ENCODE measurements at places on chromosomes 4 and X.

- no peak for DNase-seq
These were observed 260.1 kb upstream of the EDNRA start for GRCh38 chr4:147220833-147221232.

DNA sequence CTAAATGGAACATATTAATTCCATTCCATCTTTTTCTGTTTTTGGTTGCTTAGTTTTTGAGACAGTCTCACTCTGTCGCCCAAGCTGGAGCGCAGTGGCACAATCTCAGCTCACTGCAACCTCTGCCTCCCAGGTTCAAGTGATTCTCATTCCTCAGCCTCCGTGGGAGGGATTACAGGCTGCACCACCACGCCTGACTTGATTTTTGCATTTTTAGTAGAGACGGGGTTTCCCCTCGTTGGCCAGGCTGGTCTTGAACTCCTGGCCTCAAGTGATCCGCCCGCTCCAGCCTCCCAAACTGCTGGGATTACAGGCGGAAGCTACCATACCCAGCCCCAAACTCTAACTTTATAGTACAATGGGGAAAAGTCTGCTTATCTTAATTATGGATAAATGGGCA is 11.2 kb downstream of the HNRNPD start:
- no peak for DNase-seq

DNA sequence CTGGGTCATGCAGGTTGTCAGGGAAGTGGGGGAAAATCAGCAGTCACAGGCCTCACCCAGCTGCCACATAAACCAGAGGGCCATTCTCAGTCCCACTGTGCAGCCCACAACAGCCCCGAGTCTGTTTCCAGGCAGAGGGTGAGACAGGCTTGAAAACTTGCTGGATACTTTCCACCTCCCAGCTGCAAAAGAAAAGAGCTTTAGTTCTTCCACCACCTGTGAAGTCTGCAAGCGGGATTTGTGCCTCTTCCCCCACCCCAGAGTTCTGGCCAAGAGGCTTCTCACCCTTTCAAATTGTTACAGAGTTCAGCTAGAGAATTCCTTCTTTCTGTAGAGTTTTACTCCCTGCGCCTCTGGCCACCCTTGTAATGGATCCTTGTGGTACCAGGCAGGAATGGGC is 115.5 kb upstream of the ZDHHC15 start:
- DNase-seq, result no peak

DNA sequence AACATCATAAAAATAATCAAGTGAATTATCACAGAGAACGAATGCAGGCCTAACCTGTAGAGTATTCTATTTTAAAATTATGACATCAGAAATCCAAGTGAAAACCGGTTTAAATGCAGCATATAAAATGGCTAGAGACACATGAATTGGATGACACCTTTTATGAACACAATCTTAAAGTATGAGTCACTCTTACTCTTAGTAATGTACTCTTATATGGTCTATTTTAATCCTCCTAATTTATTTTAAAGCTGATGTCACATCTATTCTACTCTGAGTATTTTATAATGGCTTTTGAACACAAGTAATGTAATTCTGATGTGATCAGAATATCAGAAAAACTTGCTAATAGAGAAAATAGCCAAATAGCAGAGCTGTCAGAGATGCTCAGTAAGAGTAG is 161.4 kb upstream of the RADX start:
- no peak for DNase-seq

- DNase-seq, result no peak
These were observed 74.9 kb downstream of the NSG1 start for GRCh38 chr4:4461850-4462249.

DNA sequence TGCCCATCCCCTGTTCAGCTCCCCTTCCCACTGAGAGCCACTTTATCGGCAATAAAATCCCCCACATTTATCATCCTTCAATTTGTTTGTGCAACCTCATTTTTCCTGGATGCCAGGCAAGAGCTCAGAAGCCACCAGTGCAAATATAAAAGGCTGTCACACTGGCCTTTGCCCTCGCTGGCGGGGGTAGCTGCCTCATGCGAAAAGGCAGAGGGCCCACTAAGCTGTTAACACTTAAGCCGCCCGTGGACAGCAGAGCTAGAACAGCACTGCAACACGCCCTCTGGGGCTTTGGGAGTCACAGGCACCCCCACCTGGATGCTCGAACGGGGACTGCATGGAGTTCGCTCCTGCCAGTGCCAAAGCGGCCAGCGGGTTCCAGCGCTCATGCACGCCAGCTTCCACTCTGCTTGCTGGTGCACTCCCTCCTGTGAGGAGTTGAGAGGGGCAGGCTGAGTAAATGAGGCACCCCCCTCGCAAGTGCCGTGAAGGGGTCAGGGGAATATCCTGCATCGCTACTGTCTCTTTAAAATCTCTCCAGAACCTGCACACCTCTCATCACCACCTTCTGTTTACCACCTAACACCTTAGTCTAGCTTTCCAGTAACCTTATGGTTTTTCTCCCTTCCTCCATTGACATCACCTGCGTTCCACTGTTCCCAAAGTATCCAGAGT is 99.5 kb downstream of the SORBS2 start:
- no peak for DNase-seq

- DNase-seq, result no peak
These were observed 42.1 kb upstream of the PDGFC start for GRCh38 chr4:157013656-157014055.

GRCh38 chr4:116877069-116877468 is 208.3 kb downstream of the TRAM1L1 start:
- DNase-seq, result no peak

DNA sequence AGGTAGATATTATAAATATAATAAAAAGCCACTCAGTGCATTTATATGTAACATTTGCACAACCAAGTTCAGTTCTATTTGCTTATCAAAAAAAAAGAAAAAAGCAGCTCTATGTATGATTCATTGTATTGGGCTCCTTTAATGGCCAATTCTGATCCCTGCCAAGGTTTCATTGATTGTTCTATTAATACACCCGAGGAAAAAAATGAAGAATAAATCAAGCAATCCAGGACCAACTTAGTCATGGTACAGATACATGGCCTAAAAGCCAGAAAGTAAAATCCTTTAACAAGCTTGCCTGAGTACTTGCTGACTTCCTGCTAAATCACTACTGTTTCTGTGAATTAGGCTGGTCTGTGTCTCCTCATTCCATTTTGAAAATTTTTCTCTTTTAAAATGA is 77.6 kb upstream of the PCDH7 start:
- no peak for DNase-seq

DNA sequence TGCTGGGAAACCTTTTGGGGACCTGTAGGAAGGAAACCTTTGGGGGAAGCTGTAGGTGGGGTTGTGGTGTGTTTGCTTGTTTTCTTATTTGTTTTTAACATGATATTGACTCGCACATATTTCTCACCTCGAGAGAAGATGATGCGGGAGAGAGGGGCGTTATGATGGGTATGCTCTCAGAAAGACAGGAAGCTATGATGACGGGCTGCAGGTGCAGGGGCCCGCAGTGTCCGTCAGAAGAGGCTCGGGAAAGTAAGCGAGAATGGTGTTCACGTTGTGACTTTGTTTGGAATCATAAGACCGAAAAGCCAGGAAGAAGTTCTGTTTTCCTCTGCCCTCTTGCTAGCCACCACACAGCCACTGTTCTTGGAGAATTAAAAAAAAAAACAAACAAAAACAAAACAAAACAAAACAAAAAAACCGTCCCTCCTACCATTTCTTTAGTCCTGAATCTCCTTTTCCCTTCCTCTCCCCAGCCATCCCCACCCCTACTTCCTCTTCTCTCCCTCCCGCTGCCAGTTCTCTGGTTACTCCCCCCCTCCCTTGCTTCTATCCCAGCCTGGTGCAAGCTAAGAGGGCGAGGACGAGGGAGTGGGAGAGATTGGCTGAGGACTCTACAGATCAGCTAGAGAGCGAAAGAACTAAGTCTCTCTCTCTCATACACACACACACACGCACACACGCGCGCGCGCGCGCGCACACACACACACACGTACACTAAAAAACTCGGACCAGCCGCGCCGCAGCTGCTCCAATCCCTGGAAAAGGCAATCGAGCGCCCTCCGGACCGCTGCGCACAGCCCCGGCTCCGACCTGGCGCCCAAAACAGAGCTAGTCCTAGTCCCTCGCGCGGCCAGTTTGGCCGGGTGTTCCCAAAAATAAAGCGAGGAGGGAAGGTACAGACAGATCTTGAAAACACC is at the start of gene BMP3:
Gene BMP3, plus strand, starts transcription at position 648 of the 920 bp plus-strand sequence. CDS start 577 bp downstream, outside the sequence.
- DNase-seq, result no peak

DNA sequence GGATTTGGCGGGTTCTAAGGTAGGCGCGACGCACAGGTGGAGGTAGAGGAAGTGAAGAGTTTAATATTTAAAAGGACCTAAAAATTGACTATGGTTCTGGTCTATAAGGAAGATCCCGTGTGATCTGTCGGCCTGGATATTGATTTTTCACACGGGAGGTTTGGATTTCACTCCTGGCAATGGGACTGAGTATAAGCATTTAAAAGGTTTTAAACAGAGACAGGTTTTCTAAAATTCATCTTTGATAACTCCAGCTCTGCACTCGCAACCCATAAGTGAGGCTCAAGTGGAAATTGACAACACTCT is 394 bp upstream of the UXT start:
- no peak for DNase-seq

DNA sequence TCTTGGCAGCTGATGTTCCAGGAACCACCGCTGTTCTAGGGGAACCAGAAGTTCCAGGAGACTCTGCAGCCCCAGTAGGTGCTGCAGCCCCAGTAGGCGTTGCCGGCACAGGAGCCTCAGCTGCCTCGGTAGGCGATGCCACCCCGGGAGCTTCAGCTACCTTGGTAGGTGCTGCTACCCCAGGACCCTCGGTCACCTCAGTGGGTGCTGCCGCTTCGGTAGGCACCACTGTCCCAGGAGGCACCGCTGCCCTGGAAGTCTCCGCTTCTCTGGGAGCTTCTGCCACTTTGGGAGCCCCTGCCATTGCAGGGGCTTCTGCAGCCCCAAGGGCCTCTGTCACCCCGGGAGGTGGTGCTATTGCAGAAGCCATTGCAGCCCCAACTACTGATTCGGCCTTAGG is 2.8 kb downstream of the ARMCX2 start:
- no peak for DNase-seq

DNA sequence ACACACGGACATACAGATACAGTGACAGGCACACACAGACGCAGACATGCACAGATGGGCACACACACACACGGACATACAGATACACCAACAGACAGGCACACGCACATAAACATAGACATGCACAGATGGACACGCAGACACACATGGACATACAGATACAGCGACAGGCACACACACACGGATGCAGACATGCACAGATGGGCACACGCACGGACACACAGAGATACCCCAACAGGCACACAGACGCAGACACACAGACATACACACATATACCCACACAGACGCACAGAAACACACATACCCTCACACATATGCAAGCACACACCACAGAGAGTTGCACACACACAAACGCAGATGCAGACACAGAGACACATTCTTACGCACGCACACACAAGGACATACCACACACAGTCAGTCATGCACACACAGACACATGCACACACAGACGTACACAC is 24.4 kb upstream of the SLC25A6 start:
- DNase-seq, result no peak

DNA sequence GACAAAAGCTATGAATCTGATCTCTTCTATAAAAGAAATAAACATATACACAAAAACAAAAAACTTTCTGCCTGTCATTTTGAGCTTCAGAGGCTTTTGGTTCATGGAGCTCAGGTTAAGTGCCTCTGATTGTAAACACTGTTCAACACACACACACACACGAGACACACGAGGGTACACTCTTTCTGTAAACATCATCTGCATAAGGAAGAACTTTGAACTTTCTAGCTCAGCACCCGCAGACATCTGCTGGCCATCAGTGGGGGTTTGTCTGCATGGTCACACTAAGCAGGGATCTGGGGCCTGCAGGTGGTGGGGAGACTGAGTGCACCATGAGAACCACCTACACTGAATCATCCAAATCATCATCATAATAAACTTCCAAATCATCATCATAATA is 54.9 kb downstream of the STX18 start:
- no peak for DNase-seq

GRCh38 chr4:128812442-128813235 is 3.1 kb downstream of the JADE1 start:
- peak; percentile 1 for DNase-seq

GRCh38 chr4:155914782-155915181 is 11.3 kb downstream of the TDO2 start:
- DNase-seq, result no peak

DNA sequence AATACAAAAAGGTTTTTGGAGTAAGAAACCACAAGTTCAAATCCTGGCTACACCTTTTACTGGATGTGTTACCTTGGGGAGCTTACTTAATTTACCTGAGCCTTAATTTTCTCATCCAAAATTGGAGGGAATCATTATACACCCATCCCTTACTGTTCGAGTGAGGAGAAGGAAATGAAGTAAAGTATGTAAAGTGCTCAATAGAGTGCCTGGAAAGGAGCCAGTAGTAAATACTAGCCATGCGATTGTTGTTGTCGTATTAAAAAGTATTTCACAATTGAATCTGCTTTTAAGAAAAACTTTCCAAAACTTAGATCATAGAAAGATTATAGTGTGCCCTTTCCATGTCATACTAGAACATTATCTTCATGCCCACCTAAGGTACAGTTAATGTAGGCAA is 124.5 kb downstream of the ATXN3L start:
- DNase-seq, result no peak

GRCh38 chr4:183366206-183366835 is 44.1 kb upstream of the CLDN24 start:
- no peak for DNase-seq

DNA sequence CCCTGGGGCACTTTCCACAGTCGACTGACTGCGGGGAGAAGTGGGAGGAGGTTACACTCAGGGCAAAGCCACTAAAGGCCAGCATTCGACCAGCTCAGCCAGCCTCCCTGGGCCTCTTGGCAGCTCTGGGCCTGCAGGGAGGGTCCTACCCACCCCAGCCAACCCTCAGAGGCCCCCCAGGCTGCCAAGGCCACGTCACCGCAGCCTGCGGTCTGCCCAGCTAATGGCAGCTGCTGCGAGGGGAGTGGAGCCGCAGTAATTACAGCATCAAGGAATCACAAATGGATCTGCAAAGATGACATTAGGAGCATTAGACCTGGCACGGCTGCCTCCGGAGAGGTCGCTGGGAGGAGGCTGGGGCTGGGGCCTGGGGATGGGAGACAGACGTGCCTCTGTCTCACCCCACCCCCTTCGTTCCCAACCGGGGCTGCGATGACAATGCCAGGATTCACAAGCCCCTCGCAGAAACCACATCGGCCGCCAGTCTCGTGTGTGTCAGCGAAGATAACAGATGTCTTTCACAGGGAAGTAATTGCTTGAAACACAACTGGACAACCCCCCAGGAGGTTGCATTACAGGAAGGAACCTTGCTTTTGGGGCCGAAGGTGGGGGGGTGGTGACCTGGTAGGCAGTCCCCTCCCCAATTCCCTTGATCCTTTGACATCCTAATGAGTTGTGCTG is 367.6 kb downstream of the BCOR start:
- DNase-seq, result no peak

- no peak for DNase-seq
These were observed 793 bp downstream of the ARSJ start for GRCh38 chr4:113978561-113979147.

GRCh38 chrX:78653118-78653822 is 5.9 kb downstream of the RTL3 start:
- DNase-seq, result peak; percentile 60

GRCh38 chrX:10007621-10008020 is 40.5 kb downstream of the CLDN34 start:
- DNase-seq, result no peak

- DNase-seq, result no peak
These were observed 327.3 kb downstream of the MAPK10 start for GRCh38 chr4:86032476-86033022.

GRCh38 chrX:63585936-63586335 is 199.1 kb downstream of the ARHGEF9 start:
- no peak for DNase-seq

GRCh38 chrX:111095974-111096895 is at the start of gene PAK3:
Gene PAK3, plus strand, starts transcription at chrX:111096191. Its CDS starts 26,913 bp downstream, at chrX:111123104.
- DNase-seq, result no peak

Data from SIG-M5 (cell line).